ENCODE measurements at places on chromosomes 11 and 22.

GRCh38 chr11:60993615-60994014, 22.1 kb downstream of the CD6 start:
- H3K4me3 ChIP-seq, result no peak overlapping the region
- DNase-seq, result no peak
- no peak overlapping the region for H3K27ac ChIP-seq
- H3K4me1 ChIP-seq, result no peaks in the 10 kb centered on the region
- H3K27me3 ChIP-seq, result no peaks in the 10 kb centered on the region

DNA sequence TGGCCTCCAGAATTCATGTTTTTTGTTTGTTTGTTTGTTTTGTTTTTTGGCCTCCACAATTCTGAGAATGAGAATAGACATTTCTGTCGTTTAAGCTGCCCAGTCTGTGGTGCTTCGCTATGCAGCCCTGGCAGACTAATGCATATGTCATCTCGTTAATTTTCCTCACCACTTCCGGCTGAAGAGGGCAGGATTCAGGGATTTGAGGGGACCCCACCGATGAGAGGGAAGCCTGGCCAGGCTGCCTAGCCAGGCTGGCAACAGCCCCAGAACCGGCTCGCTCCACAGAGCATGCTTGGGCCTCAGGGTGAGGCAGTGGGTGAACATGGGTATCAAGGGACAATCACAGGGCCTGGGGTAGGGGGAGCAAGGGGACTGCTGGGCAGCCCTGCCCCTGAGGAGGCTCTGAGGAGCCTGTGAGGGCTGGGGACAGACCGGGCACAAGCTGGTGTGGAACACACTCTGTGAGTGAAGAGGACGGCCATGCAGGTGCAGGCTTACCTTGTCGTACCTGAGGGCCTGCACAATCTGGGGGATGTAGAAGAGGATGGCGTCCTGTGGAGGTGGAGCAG, 47.8 kb upstream of the SERPIND1 start:
- H3K4me3 ChIP-seq, result no peak overlapping the region
- no peaks in the 10 kb centered on the region for H3K27me3 ChIP-seq

GRCh38 chr11:106523921-106524320, 446.5 kb downstream of the AASDHPPT start:
- no peaks in the 10 kb centered on the region for H3K4me1 ChIP-seq
- no peak overlapping the region for H3K4me3 ChIP-seq
- H3K27me3 ChIP-seq, result no peaks in the 10 kb centered on the region
- no peak for DNase-seq

GRCh38 chr11:2955906-2956476, 26.8 kb upstream of the PHLDA2 start:
- H3K36me3 ChIP-seq, result peaks cover 88% of the 10 kb centered on the region
- no peak overlapping the region for H3K4me3 ChIP-seq
- no peak for DNase-seq

GRCh38 chr11:71485466-71485865, 32.5 kb downstream of the NADSYN1 start:
- no peak for DNase-seq
- peaks cover 43% of the 10 kb centered on the region for H3K36me3 ChIP-seq
- H3K27ac ChIP-seq, result no peak overlapping the region

All from liver (tissue), 10 donors.